ENCODE measurements at places on chromosomes 6 and 20.
A peak's percentile ranks its signal among the peaks of the same experiment; 100 is the strongest.

GRCh38 chr20:24768201-24768636 is 180.8 kb upstream of the CST7 start:
- DNase-seq = no peak

DNA sequence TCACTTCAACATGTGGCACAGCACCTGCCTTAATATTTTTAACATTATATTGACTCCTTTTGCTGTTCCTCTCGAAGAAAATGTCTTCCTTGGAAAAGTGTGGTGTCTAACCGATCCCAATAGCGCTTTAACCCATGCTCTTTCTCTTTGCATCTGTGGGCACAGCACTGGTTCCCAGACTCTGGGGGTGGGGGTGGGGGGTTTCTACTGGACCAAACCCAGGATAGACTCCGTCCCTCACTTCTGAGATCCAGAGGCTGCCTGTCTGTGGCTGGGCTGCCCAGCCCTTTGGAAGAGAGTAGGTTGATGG is 3.9 kb upstream of the ZNF292 start:
- peak; percentile 4 for DNase-seq

GRCh38 chr6:107698146-107698545 is 126.0 kb downstream of the SCML4 start:
- DNase-seq = no peak

- DNase-seq = no peak
Measured at GRCh38 chr6:159092631-159093030, 47.8 kb upstream of the TAGAP start.

DNA sequence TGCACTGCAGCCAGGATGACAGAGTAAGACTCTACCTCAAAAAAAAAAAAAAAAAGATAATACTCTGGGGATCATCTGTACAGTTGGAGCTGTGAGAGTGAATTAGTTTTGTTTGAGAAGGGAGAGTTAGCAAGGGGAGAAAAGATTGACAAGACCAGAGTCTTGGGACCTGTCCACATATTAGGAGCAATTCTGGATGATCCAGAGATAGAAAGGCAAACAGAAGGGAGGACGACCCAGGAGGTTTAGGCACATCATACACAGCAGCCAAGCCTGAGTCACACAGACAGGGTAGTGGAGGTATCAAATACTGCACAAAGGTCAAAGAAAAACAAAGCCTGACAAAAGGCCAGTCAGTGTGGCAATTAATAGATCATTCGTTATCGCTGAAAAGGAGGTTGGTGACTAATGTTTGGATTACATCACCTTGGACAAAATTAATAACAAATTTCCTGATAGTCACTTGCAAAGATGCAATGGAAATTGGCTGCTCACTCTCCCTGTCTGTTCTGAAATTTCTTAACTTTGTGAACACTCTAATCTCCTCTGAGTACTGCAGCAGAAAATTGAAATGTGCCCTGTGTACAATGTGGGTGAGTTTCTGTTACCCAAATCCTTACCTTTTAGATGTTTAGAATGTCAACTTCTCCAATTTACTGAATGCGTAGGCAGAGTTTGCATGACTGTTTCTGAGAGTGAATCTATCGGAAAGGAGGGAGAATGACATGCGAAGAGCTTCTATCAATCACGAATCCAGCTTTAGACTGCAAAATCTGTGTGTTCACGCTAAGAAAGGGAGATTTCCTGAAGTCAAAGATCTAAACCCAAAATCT is 105.4 kb downstream of the TSHZ2 start:
- DNase-seq = peak; percentile 33

- DNase-seq = peak; percentile 27
Measured at GRCh38 chr6:150334790-150335783, 33.7 kb upstream of the IYD start.

DNA sequence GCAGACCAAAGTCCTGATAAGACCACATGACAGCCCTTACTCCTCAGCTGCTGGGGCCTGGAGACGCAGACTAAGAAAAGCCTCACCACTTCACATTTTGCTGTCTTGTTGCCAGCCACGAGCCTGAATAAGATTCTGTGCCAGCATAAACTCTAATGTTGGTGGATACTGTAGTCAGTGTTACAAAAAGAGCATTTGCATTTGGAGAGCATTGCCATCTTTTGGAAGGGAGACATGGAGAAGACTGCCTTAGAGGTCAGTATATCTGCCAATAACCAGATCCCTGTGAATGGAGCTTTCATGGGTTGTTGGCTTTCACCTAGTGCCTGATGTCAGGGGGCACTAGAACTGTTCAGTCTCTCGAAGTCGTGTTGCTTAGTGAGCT is 315.2 kb downstream of the ZFAND3 start:
- no peak for DNase-seq

DNA sequence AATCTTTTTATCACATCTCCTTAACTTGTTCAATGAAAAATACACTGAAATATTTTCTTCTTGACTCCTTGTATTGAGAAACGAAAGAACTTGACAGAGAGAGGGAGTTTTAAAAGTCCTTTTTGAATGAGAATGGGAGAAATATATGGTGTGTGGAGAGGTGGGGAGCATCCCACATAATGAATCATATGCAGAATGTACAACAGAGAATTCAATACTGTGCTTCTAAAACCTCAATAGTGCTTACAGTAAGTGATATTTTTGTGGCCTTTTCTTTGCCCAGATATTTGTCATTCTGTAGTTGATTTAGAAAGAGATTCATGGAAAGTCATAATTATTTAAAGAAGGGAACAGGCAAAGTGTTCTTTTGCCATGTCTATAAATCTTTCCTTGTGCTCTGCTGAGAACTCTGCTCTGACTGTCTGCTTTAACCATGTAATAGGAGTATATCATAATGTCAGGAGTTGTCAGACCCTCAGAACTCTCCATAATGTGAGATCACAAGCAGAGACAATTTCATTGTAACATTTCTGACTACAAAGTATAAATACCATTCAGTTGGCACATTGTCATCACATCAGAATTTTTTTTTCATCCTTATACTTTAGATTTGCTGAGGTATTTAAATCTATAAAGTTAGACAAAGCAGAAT is 32.8 kb upstream of the HS3ST5 start:
- DNase-seq = no peak

- DNase-seq = no peak
Measured at GRCh38 chr20:6626805-6627204, 140.7 kb upstream of the BMP2 start.

GRCh38 chr20:64216910-64217309 is 38.6 kb upstream of the PCMTD2 start:
- DNase-seq = no peak

GRCh38 chr20:21342656-21343345 is 39.7 kb downstream of the XRN2 start:
- no peak for DNase-seq

DNA sequence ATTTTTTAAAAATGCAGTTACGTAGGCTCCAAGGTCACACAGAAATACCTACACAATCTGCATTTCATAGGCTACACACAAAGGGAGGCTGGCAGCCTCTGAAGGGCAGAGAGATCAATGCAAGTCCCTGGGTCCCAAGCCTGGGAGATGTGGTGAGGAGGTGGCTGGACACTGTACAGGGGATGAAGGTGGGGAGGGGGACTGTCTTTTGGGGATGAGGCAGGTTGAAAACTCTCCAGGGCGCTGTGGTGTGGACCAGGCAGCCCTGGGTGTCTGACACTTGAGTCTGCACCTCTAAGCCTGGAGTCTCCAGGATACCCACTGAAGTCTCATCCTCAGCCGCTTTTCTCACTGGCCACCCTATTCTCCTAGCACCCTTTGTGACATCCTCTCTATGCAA is 24.5 kb downstream of the TXNDC5 start:
- DNase-seq = no peak

GRCh38 chr20:1373036-1373435 is 19.8 kb downstream of the FKBP1A start:
- DNase-seq = no peak

GRCh38 chr20:57122536-57123489 is 143.6 kb downstream of the BMP7 start:
- no peak for DNase-seq

DNA sequence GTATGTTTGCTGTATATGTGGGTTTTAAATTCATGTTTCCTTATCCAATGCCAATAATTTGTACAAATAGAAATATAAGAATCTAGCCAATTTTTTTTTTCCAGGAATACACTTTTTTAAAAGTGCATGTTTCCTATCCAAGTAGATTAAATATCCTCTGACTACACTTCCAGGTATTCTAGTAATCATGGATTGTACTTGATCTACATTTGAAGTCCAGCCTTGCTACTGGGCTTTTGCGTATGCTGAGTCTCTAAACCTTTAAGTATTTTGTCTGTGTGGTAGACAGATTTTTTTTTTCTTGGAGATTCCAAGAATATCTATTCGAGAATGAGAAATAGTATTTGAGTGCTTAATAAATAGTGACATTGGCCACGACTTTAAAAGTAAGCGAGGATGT is 188.3 kb downstream of the SASH1 start:
- no peak for DNase-seq

DNA sequence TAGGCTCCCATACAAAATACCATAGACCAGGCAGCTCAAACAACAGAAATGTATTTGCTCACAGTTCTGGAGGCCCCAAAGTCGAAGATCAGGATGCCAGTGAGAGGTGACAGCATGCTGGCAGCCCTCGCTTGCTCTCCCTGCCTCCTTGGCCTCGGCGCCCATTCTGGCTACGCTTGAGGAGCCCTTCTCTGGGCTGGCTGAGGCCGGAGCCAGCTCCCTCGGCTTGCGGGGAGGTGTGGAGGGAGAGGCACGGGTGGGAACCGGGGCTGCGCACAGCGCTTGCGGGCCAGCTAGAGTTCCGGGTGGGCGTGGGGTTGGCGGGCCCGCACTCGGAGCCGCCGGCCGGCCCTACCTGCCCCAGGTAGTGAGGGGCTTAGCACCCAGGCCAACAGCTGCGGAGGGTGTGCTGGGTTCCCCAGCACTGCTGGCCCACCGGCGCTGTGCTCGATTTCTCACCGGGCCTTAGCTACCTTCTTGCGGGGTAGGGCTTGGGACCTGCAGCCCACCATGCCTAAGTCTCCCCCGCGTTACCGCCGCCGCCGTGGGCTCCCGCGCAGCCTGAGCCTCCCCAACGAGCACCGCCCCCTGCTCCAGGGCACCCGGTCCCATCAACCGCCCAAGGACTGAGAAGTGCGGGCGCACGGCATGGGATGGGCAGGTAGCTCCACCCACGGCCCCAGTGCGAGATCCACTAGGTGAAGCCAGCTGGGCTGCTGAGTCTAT is 32.6 kb upstream of the SERPINB9 start:
- no peak for DNase-seq

DNA sequence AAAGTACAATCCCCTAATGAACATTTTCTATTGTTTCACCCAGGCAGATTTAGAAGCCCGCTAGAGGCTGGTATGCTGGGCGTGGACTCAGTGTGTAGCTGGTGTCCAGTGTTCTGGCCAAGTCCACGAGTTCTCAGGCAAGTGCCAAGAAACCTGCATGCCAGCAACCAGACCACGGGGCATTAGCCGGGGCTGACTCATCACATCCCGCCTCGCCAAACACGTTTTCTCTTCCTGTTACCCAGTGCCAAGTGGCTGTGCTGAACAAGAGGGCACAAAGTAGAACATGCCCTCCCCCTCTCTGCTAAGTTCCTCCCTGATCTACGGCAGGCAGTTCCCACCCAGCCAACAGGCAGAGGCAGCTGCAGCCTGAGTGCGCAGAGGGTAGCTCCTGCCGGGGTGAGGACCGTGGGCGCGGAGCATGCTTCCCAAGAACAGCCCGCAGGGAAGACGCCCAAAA is 29.6 kb downstream of the RAMACL start:
- peak; percentile 86 for DNase-seq

DNA sequence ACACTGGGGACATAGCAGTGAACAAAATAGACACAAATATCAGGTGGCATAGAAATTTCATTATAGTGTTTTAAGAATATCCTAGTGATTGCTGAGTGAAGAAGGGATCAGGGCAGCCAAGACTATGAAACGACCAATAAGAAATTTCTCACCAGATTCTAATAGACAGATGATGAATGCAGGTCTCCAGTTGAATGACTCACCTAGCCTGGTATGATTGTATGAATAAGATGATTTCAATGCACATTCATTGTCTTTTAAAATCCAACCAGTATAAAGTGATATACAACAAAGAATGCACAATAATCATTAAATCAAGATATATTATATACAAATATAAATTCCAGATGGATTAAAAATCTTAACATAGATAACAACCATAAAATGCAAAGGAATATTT is 124.5 kb upstream of the TENT5A start:
- DNase-seq = no peak

DNA sequence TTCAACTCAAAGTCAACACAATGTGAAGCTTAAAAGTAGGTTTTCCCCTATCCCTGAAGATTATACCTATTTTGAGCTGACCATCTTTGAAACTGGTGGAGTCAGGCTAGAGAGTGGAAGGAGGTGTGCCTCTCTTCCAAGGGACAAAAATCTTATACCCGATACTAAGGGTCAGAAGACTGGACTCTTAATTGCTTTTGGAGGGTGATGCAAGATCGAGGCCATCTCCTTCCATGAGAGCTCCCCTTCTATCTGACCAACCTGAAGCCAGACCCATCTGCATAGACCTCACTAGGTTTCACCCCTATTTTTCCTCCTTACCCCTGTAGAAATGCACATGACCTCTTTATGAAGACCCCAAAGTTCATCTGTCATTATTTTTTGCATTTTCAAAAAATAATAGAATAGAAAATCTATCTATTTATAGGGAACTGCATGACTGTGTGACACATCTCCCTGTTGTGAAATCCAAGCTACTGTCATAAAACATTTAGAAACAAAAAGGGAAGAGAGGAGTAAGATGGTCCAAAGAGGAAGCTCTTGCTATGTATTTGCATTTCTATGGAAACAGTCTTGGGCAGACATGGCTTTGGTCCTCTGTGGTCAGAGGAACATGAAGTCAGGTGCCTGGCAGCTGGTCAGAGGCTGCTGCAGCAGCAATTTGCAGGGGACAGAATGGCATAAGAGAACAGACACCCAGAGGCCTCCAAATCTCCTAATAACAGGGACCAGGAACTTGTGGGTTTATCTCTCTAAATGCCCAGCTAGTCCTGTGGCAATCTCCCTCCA is 349.2 kb downstream of the MAFB start:
- no peak for DNase-seq

- no peak for DNase-seq
Measured at GRCh38 chr6:125831659-125832058, 40.9 kb downstream of the NCOA7 start.

- DNase-seq = no peak
Measured at GRCh38 chr6:133857696-133858095, 31.2 kb upstream of the TCF21 start.

GRCh38 chr6:90146921-90147649 is 149.6 kb downstream of the BACH2 start:
- DNase-seq = no peak

DNA sequence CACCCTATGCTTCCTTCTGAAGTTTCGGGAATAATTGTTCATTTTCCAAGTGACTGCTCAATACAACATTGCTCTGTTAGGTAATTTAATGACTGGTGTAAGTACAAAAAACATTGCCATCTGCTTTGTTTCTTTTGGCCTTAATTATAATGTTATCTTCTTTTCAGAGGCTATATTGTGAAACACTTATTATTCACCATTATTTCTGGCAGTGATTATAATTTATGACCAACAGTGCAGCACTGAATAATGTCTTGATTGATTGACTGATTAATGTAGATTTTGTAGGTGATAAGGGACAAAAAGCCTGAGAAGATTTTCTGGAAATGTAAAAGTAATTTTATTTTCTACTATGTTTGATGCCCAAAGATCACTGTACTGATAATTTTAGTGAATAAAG is 377.7 kb downstream of the PLCB1 start:
- no peak for DNase-seq

GRCh38 chr6:27874016-27874415 is 38.2 kb downstream of the OR2B2 start:
- no peak for DNase-seq
